ENCODE measurements at places on chromosomes 7 and 10. TPM values are rescaled to one million over a fixed set of nuclear protein-coding genes. Genes with fewer than 3 reads are reported as not detected.

GNGT1 gene
- not detected for total RNA-seq

PSMC2 gene
- 127 TPM for total RNA-seq

CCNJ gene
- 2.4 TPM for total RNA-seq

DNA sequence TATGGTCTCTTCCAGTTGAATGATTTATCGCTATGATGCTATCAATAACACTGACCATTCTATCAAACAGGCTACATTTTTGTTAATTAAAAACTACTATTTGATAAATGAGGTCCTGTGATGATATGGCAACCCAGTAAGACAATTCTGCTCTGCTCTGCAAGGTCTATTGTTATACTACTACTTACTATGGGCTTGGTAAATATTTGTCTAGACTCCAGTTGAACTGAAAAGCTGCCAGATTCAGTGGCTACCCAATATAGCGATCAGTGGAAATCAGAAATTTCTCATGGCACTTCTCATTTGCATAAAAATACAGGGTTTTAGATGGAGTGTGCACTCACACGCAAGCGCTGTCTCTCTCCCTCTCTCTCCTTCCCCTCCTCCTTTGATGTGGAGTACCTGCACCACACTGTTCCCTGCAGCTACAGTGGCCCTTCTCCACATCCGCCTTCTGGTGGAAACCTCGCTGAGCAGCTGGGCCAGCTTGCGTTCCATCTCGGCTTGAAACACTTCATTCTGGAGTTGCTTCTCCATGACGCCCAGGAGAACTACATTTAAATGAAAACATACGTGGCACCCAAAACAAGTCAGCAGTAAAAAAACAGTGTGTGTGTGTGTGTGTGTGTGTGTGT lies 77.9 kb downstream of the KIAA1549 start:
- no peak for DNase-seq

DNA sequence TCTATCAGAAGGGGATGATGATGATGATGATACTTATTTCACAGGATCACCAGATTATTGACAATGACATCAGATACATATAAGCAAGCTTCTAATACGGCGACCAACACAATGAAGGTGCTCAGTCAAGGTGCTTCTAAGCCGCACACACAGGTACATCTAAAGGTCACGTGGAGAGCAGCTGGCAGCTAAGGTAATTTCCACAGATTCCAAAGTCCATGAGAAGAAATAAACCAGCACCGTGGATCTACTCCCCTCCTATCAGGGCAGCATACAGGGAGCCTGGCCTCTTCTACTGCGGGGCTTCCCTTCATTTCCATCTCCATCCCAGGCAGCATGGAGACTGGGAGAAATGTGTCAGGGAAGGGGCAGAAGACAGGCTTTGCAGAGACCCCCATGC lies 37.5 kb downstream of the DENND11 start:
- DNase-seq, result no peak

GRCh38 chr7:117674617-117675016 lies 194.8 kb downstream of the CFTR start:
- no peak for DNase-seq

GRCh38 chr10:82821043-82821442 lies 946.0 kb downstream of the NRG3 start:
- no peak for DNase-seq
